Activated T-helper 1 cell treated with anti-CD3 and anti-CD28 coated beads, Interleukin-12 subunit alpha, Interleukin-12 subunit beta, Interleukin-2, Interleukin-4 antibody, amounts not matched to agents 30 ng/mL and 10 ng/mL and 1 ng/mL, durations not matched to agents 14 hours and 24 hours and 36 hours (primary cell): ENCODE measurements at places on chromosomes 13 and 19.
A peak's percentile ranks its signal among the peaks of the same experiment; 100 is the strongest.

DNA sequence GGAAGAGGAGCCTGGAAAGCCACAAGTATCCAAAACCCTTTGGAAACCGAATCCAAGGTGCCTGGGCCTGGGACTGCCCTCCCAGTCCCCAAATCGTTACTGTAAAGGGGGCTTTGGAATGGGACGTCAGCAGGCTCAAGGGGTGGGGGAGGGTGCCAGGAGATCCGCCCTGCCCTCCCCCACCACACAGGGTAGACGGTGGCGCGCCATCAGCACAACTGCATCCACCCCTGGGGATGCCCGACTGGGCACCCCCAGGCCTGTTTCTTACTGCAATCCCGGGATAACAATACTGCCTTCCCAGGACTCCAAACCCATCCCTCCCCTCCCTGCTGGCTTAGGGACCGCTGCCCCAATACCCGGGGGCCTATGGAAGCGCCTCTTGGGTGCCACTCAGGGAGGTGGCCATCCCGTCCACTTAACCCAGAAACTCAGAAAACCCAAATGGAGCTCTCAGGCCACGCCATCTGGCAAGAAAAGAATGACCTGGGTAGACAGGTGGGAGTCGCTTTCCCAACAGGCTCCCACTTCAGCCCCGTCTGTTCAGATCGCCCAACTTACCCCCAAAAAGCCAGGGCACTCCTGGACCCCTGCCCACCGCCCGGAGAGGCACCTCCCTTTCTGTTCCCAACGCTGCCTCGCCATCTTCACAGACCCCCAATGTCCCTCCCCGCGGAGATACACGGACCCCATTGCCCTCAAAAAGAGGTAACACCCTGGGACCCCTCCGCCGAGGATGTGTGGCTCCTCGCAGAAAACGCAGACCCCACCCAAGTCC, 2.4 kb downstream of the KLF16 start:
- no peak for DNase-seq

DNA sequence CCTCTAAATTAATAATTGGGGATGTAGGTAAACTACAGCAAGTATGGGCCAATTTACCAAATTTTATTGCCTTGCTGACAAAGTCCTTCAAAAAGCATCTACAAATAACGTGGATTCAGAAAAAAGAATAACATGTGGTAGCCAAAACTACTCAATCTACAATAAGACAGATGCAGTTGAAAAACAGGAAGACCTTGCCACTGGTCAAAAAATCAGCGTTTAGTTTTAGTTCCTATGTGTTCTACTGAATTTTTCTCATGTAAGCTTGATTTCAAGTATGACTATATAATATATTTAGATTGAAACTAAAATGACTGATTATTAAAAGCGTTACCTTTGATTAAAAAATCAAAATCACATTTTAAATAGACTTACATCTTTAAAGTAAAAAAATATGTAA, 1317.6 kb downstream of the PCDH9 start:
- DNase-seq: no peak

DNA sequence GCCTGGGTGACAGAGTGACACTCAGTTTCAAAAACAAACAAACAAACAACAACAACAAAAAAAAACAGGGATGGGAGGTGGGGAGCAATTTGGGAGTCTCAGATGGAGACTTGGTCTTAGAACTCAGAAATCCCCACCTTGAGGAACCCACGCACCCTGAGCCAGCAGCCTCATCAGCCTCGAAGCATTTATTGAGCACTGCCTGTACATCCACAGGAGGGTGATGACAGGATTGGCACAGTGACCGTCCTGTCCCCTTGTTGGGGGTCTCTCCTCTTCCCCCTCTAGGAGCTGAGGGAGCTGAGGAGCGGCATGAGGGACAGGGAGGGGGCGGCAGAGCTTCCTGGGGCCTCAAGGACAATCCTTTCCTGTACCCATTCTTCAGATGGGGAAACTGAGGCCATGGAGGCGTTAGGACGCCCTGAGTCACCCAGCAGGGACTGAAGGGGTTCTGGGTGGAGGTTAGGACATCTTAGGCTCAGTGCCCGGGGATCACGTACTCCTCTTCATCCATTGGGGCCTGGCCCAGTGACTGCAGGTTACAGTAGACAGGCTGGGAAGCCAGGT, 5.6 kb downstream of the GDF15 start:
- no peak for DNase-seq

GRCh38 chr13:38618336-38618735, 68.5 kb upstream of the FREM2 start:
- DNase-seq: no peak

- DNase-seq: no peak
These were observed 1525.4 kb downstream of the SLITRK1 start for GRCh38 chr13:82356667-82357410.

DNA sequence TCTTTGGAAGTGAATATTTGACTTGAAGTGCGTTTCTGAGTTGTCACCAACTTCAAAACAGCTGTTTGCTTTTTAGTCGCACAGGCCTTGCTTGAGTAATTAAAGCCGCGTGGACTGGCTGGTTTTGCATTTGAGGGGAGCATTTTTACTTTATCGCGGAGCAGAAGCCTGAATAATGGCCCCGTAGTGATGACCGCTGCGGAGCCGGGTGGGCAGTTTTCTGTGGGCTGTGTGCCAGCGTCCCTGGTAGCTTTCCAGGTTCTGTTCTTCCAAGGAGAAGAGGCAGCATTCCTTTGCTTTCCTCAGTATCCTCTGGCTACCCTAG, 1.1 kb downstream of the NAA16 start:
- DNase-seq: no peak

- DNase-seq: peak; percentile 73
These were observed at the start of gene ZNF573 for GRCh38 chr19:37779127-37780005. ZNF573 (minus strand) TSS chr19:37779586; CDS start chr19:37773729, 5,857 bp downstream.

DNA sequence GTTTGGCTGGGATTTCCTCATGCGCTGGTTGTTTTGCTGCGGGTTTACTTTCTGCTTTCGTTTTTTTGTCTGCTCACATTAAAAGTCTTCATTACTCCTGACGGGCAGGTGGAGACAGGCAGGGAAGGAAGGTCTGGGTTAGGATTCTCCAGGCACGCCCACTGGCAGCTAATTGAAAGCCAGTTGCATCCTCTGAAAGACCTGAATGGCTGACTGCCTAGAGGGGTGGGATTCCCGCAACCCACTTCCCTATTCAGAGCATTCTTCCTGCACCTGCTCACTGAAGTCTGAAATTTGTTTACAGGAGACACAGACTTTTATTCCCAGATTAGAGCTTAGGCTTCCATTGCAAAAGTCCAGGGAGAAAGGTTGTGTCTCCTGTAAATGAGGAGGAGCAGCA, 172.0 kb downstream of the UQCRFS1 start:
- no peak for DNase-seq

GRCh38 chr19:54298357-54299125, 14.4 kb downstream of the LILRA5 start:
- no peak for DNase-seq

- no peak for DNase-seq
These were observed 26.0 kb downstream of the TM9SF2 start for GRCh38 chr13:99527301-99527700.

- DNase-seq: no peak
These were observed 55.4 kb downstream of the KDM4B start for GRCh38 chr19:5024282-5024681.

DNA sequence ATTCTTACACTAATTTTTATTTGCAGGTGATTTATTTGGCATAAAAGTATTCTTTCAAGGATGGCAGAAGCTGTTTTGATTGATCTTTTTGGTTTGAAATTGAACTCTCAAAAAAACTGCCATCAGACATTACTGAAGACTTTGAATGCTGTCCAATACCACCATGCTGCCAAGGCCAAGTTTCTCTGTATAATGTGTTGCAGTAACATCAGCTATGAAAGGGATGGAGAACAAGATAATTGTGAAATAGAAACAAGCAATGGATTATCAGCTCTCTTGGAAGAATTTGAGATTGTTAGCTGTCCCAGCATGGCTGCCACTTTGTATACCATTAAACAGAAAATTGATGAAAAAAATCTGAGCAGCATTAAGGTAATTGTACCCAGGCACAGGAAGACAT, 1.2 kb downstream of the LACC1 start:
- no peak for DNase-seq

GRCh38 chr13:34361560-34361959, 543.6 kb downstream of the RFC3 start:
- no peak for DNase-seq

GRCh38 chr19:49594993-49595818, 4.2 kb downstream of the PRR12 start:
- no peak for DNase-seq

GRCh38 chr13:31803311-31803710, 64.0 kb downstream of the RXFP2 start:
- DNase-seq: no peak

- no peak for DNase-seq
These were observed at the start of gene LGALS14 for GRCh38 chr19:39704181-39705044. LGALS14 (plus strand) TSS chr19:39704481; CDS start chr19:39704529, 48 bp downstream.

GRCh38 chr13:26718872-26719271, 41.7 kb downstream of the GPR12 start:
- DNase-seq: no peak

GRCh38 chr13:48954081-48954480, 21.6 kb upstream of the FNDC3A start:
- no peak for DNase-seq

DNA sequence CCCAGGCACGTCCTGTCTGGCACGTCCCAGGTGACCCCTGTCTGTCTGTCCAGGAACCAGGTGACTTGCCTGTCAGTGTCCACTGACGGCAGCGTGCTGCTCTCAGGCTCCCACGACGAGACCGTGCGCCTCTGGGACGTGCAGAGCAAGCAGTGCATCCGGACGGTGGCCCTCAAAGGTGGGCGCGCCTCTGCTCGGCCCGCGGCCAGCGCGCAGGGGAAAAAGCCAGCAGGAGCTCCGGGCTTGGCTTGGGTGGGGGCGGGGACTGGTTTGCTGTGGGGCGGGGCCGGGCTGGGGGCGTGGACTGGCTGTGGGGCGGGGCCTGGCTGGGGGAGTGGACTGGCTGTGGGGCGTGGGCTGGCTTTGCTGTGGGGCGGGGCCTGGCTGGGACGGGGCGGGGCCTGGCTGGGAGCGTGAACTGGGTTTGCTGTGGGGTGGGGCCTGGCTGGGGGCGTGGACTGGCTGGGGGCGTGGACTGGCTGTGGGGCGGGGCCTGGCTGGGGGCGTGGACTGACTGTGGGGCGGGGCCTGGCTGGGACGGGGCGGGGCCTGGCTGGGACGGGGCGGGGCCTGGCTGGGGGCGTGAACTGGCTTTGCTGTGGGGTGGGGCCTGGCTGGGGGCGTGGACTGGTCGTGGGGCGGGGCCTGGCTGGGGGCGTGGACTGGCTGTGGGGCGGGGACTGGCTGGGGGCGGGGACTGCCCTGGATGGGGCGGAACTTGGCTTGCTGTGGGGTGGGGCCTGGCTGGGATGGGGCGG, 7.2 kb downstream of the WDR18 start:
- DNase-seq: peak; percentile 26

DNA sequence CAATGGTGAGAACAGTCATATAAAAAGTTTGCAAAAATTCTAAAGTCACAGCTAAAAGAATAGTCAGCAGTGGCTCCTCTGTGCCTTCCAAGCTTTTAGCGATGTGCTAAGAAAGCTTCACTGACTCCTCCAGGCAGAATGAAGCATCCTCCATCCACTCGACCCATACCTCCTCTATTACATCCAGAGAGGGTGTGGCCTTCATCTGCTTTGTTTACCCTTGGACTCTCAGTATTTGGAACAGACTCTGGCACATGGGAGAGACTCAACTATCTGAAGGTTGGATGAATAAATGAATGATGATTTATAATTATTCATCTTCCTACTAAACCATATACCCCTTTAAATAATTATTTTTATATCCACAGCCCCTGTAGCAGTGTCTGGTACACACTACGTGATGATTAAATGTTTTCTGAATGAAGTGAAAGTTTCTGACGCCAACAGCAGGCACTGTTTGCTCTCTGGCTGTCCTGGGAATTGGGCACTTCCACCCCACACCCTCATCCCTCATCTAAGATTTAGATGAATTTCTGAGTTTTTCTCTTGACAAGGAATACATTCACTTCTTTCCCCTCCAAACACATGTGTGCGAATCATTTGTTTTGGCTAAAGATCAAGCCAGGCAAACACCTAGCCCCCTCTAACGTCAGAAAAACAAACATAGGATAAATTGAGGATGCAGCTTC, 93.9 kb downstream of the NUFIP1 start:
- no peak for DNase-seq

GRCh38 chr19:4173479-4174212, 8.7 kb downstream of the SIRT6 start:
- DNase-seq: no peak

DNA sequence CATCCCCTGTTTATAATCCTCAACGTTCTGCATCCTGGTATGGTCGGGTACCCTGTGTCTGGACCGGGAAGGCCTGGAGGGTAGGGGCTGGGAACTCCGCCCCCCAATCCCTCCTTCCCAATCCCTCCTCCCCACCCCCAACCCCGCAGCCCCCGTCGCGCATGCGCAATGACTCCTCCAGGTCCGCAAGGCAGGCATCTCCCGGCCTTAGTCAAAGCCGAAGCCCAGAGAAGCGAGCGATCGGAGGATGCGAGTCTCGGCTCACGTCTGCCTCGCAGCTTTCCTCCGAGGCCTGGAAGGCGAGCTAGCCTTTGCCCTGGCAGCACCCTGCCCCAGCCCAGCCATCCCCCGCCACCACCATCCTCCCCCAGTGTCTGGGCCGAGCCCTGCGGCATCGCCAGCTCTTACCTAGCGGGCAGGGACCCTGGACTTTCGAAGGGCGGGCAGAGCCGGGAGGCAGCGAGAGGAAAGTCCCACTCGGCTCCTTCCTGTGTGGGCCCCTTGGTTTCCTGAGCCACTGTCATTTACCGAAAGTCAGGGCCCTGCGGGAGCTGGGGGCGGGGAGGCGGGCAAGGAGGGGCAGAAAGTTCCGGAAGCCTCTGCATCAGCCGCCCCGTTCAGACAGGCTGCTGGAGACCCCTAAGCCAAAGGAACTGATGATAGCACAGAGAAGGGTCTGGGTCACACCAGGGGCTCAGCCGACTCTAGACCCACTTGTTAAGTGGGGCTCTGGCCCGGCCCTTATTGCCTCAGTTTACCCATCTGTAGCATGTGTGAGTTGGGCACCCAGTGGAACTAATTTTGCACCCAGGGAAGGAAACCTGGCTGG, at the start of gene JAK3:
TSS of gene JAK3 (minus strand) at position 445 of the 829 bp plus-strand sequence. CDS start 3,565 bp downstream, outside the sequence.
- DNase-seq: peak; percentile 87

GRCh38 chr19:55962186-55962585, 14.6 kb downstream of the NLRP8 start:
- no peak for DNase-seq

DNA sequence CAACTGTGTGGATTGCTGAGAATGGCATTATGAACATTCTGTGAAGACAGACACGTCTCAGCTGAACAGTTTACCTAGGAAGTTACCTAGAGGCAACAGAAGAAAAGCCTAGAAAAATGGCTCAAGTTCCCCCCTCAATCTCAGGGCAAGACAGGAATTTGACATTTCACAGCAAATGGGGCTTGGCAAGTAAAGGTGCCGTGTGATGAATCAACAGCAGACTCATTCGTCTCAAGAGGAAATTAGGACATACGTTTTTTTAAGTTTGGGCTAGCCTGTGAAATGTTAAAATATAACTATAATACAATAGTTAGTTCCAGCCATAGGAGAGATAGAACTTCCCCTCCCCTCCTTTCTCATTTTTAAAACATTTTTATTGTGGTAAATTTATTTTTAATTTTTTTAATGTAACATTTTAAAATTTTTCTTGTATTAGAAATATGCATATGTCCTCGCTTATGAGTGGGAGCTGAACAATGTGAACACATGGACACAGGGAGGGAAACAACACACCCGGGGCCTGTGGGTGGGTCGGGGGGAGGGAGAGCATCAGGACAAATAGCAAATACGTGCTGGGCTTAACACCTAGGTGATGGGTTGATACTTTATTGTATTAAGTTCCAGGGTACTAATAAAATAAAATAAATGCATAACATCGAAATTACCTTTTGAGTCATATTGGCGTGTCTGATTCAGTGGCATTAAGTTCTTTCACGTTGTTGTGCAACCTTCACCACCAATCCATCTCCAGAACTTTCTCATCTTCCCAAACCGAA, 116.0 kb downstream of the COL4A2 start:
- DNase-seq: no peak
